COR-L47 (cell line): ENCODE measurements at places on chromosomes 7 and 10.

- no peak for DNase-seq
These were observed 44.8 kb upstream of the FAM133B start for GRCh38 chr7:92634924-92635519.

DNA sequence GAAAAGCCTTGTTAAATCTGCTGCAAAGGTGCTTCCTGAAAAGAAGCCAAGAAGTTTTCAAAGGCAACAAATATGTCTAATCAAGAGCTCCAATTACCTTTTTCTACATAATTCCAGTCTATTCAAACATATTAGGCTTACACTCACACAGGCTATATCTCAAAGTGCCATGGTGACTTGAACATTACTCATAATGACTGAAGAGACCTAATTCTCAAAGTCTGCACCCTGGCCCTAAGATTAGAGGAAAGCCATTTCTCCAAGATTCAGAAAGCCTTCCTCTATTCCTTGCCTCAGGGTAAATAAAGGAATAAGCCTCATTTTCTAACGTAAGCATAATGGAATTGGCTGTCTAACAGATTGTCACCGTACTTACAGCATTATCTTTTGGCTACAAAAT is 78.3 kb upstream of the THSD7A start:
- DNase-seq: no peak

DNA sequence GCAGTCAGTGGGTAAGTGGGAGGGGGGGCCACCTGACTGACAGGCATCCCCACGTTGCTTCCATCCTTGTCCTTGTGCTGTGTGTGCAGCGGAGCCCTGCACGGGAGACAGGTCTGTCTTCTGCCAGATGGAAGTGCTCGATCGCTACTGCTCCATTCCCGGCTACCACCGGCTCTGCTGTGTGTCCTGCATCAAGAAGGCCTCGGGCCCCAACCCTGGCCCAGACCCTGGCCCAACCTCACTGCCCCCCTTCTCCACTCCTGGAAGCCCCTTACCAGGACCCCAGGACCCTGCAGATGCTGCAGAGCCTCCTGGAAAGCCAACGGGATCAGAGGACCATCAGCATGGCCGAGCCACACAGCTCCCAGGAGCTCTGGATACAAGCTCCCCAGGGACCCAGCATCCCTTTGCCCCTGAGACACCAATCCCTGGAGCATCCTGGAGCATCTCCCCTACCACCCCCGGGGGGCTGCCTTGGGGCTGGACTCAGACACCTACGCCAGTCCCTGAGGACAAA is 24.8 kb downstream of the TBATA start:
- DNase-seq: no peak

GRCh38 chr7:93060025-93060424 is 57.8 kb downstream of the SAMD9 start:
- DNase-seq: no peak

DNA sequence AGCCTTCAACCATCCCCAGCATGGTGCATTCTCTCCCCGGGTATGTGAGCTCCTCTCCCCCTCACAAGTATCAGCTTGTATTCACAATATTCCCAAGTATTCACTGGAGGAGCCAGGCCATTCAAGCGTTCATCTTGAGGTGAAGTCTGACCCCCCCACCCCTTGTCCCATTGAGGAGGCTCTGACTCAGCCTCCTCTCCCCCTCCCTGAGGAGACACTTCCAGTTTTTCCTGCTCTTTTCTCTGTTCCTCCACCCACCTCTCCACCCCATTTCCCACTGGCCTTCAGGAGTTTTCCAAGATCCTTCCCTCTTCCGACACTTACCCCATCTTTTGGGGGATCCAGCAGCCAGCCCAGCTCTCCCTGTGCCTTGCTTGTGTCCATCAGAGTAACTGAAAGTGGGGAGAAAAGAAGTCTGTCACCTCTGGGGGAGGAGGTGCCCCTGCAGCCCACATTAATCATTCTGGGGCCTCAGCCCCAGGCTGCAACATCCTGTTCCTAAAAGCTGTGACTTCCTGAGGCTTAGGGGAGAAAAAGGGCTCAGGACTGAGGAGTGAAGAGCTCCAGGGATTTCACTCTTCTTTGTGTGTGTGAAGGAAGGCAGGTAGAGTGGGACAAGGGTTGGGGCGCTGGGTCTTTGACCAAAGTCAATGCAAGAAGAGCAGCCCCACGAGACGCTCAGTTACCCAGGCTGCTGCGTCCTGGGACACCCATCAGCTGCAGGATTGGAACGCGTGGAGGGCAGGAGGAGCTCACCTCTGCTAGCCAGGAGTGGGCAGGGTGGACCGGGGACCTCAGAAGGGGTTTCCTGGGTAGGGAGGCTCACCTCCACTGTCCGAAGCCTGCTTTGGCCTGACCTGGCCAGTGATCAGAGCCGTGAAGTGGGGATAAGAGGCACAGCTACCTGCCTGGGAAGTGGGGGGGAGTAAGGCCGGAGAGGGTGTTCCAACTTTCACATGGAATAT is 1.1 kb downstream of the EPHA1 start:
- DNase-seq: no peak

- no peak for DNase-seq
These were observed 1.5 kb downstream of the MKX start for GRCh38 chr10:27743877-27744801.

GRCh38 chr10:9209105-9209798 is 1154.8 kb downstream of the GATA3 start:
- no peak for DNase-seq

DNA sequence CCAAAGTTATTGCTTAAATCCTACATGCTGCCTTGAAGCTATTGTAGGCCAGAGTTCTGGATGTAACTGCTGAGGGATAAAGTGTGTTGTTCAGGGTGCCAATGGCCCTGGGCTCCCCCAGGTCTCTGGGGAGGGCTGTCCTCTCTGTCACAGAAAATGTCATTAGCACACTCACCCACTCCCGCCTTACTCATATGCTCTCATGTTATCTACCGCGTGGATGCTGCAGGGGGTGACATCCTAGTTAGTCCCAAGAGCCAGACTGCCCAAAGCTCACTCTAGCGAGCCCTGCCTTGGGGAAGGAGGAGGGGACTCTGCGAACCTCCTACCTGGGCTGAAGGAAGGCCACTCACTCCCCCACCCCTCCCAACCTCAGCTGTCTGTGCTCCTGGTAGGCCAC is 122.5 kb downstream of the FRMD4A start:
- DNase-seq: no peak

DNA sequence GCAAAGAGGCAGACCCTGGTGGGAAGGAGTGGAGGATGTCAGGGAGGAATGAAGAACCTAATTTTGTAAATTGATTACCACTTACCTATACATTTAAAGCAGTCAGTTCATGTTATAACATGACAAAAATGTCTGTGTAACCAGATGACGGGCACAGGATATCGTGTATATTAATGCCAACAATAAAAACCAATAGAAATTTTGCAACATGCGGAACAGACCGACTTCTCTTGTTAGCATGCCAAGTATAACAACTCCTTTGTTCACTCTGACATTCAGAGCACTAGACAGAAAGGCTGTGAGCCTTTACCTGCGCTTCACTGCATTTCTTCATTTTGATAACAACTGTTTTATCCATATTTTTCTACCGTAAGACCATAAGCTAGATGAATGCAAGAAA is 29.9 kb downstream of the CDK6 start:
- no peak for DNase-seq
